ENCODE measurements at places on chromosomes 3 and 15.

DNA sequence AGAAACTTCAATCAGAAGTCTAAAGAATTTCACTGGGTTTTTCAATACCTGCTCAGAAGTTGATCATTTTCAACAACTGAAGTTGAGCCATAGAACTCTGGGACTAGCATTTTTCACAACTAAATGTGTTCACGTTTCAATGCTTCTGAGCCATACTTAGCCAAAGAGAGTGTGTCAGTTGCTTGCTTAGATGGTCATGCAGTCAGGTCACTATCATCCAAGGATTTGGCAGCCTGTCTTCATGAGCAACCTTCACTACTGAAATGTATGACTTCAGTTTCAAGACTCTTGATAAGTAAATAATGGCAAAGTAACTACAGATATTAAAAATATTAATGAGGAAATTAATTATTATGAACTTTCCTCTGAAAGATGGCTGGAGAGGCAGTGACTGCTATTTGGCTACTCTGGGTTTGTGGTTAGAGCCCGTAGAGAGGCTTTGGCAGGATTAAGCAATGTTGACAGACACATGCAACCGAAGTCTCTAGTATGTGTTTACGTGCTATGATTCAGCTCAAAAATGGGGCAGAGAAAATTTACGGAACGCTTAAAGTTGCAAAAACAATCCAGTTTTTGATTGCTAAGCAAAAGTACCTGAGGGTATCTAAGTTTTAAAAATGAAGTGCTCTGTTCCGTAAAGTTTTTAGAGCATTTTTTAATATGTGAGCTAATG lies 133.8 kb downstream of the GMNC start:
- DNase-seq, result no peak

GRCh38 chr3:32897001-32897601 lies 54.3 kb upstream of the CCR4 start:
- DNase-seq, result no peak

- DNase-seq, result no peak
These were observed 381.6 kb downstream of the FOXP1 start for GRCh38 chr3:71201939-71202338.

DNA sequence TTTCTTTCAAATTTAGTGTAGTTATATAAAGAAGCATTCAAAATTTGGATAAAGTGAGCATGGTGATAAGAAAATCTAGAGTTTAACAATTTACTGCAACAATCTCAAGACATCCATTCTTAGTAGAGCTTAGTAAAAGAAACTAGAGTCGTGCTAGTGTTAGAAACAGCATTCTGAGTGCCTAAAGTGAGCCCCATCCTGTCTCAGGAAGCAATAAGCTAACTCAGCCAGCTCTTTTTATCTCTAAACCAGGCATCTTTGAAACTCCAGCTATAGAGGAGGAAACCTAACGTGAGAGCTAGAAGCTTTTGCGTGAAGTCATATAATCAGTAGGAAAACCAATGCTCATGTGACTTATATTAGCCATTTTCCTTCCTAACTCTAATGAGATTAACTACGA lies 1187.1 kb upstream of the EPHA6 start:
- no peak for DNase-seq

DNA sequence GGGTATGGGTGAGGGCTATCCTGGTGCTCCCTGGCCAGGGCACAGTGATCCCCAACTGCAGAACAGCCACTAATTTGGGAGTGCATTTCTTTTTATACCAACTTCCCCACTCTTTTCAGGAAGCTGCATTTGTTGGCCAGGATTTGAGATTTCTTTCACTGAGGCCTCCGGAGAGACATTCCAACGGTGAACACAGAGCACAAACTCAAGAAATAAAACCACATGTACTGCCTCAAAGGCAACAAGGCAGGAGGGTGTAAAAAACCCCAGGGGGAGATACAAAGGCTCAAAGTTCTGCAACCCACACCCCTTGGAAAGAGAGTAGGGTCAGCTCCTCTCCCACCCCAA lies 65.3 kb downstream of the CPN2 start:
- DNase-seq, result no peak

- no peak for DNase-seq
These were observed 117.7 kb downstream of the IMPG2 start for GRCh38 chr3:101202640-101203039.

GRCh38 chr15:87689716-87690115 lies 566.8 kb downstream of the NTRK3 start:
- no peak for DNase-seq

GRCh38 chr15:74294010-74294409 lies 57.9 kb downstream of the CCDC33 start:
- DNase-seq, result no peak

- no peak for DNase-seq
These were observed 27.4 kb upstream of the PLXND1 start for GRCh38 chr3:129633751-129634481.

- no peak for DNase-seq
These were observed 43.1 kb downstream of the SCAP start for GRCh38 chr3:47432673-47433072.

DNA sequence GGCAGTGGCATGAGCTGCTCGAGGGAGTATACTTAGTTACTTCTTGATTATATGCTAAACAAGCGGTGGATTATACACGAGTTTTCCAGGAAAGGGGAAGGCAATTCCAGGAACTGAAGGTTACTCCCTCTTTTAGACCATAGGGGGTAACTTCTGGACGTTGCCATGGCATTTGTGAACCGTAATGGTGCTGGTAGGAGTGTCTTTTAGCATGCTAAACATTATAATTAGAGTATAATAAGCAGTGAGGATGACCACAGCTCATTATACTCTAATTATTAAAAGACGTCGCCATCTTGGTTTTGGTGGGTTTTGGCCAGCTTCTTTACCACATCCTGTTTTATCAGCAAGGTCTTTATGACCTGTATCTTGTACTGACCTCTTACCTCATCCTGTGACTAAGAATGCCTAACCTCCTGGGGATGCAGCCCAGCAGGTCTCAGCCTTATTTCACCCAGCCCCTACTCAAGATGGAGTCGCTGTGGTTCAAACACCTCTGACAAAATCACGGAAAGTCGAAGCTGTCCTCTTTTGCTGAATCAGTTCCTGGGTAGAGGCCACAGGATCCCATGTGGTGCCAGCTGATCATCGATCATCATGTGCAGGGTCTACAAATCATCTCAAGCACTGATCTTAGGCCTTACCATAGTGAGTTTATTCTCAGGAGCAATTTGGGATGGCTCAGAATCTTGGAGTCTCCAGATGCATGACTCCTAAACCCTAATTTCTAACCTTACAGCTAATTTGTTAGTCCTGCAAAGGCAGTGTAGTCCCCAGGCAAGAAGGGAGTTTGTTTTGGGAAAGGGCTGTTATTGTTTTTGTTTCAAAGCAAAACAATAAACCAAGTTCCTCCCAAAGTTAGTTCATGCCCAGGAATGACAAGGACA lies 149.1 kb downstream of the TJP1 start:
- no peak for DNase-seq

- DNase-seq, result no peak
These were observed 31.2 kb upstream of the MUSTN1 start for GRCh38 chr3:52865994-52866393.

DNA sequence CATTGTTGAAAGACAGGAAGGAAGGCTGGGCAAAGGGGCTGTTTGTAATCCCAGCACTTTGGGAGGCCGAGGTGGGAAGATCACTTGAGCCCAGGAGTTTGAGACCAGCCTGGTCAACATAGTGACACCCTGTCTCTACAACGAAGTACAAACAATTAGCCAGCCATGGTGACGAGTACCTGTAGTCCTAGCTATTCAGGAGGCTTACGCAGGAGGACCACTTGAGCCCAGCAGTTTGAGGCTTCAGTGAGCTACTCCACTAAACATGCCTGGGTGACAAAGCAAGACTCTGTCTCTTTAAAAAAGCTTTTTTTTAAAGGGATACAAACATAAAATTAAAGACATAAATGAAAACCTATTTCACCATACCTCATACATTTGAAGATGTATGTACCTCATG lies 11.1 kb downstream of the SERP1 start:
- no peak for DNase-seq

- DNase-seq, result no peak
These were observed 109.8 kb upstream of the TRPM1 start for GRCh38 chr15:31211353-31211752.

- no peak for DNase-seq
These were observed 57.3 kb upstream of the PRTG start for GRCh38 chr15:55800216-55800615.

DNA sequence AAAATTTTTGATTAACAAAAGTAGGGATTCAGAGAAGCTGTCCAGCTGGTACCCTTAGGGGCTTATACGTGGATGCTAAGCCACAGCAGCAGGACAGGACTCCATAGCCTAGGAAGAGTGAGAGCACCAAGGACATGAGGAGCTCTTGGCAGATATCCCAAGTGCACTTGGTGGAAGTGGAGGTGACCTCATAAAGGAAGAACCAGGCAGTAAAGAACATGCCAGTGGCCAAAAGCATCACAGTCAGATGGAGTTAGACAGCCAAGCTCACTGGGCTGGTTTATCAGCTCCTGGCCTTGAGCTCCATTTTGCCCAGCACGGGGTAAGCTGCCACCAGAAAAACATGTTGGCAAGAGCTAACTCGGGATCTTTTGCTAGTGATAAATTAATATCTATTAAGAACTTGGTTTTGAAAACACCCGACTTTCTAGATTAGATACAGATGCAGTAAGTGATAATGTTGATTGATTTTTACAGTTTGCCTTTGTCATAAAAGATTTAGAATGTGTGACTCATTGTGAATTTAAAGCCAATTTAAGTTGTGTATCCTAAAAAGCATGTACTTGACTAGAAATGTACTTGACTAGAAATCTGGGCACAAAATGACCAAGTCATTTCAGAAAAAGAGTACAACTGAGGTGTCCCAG lies 108.0 kb downstream of the CMSS1 start:
- no peak for DNase-seq

DNA sequence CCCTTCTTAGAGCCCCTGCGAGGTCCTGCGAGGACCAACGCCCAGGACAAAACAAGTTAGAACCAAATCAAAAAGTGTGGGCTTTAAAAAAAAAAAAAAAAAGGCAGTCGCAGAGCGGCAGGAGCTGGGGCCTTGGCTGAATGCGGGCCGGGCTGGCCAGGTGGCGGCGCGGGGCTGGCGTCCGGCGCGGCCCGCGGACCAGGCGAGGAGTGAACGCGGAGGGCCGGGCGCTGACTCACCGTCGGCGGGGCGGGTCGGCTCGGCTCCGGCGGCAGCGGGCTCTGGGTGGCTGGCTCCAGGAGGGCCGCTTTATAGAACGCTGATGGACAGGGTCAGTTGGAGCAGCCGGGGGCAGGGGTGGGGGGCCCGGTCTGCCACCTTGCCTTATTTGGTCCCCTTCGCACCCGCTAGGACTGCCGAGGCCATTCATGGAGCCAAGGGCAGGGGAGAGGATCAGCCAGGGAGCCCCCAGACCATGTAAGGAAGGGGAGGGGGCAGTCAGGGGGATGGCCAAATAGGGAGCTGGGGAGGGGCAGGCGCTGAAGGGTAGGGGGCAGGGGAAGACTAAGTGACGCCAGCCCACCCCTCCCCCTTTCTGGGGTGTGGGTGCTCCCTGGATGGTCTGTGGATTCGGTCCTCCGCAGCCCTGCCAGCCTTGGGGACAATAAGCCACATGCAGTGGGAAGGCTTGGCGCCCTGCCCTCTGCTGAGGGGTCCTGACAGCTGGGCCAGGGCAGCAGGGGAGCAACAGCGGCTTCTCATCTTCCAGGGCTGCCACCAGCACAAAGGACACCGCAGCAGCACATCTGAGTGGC lies at the start of gene ACTC1:
ACTC1 (minus strand) TSS at position 283 of the 815 bp plus-strand sequence. CDS start 741 bp downstream, outside the sequence.
- no peak for DNase-seq

DNA sequence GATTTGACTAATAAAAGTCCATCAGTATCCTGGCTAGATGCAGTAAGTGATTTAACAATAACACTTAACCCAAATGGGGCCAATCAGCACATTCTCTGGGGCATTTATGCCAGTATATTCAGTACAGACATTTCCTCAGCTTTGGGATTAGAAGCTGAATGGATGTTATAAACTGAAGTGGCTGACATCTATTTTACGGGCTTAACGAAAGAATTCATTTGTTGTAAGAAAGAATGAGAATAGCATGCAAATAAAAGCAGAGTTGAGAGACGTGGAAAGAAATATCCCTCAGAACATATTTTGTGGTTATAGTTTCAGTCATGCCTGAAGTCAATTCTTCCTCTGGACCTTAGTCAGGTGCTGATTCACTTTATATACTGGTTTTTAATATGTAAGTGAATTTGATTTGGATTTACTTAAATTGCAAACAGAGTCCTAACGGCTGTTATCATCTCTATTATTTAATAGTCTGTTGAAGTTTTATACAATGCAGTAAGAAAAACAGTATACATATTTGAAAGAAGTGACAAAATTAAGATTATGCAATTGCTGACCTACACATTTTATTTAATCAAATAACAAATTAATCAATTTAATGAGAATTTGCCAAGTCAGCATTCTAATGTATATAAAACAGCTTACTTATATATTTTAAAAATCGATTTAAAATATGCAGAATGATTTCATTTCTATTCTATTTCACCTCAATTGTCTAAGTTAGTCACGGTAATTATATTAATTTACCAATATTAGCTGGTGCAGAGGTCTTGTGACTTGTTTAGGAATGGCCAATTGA lies 513.9 kb upstream of the CADM2 start:
- DNase-seq, result no peak

DNA sequence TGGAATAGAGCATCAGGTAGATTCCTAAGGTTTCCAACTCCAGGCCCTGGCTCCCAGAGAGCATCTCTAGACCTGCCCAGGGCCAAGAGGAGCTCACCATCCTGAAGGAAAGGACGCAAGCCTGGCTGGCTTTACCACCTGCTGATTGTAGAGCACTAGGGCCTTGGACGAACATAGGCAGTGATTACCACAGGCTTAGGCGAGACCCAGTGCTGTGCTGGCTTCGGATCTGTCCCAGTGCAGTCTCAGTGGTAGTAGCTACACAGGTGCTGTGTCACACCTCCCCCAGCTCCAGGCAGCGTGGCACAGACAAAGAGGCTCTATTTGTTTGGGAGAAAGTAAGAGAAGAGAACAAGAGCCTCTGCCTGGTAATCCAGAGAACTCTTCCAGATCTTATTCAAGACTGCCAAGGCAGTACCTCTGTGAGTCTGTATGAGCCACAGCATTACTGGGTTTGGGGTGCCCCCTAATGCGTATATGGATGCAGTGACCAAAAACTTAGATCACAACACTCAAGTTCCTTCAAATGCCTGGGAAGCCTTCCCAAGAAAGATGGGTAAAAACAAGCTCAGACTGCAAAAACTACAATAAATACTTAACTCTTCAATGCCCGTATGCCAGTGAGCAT lies 25.4 kb downstream of the ISG20 start:
- no peak for DNase-seq

- no peak for DNase-seq
These were observed 372.1 kb downstream of the MAGI1 start for GRCh38 chr3:65666448-65667091.

- DNase-seq, result no peak
These were observed 64.0 kb upstream of the AKAP13 start for GRCh38 chr15:85316244-85316934.

DNA sequence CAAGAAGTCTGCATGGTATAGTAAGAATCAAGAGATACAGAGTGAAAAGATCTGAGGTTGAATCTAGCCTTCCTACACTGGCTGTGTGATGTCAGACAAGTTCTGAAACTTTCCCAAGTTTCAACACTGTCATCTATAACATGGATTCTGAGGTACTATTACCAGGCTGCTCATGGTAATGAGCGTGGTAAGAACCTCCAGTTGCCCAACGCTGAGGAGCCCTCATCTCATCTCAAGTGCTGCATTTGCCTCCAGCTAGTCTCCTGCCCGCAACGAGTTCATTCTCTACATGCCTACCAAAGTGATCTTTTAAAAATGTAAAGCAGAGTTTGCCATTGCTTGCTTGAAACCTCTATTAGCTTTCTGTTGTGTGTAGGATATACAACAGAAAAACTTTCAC lies 168.1 kb downstream of the NEK11 start:
- no peak for DNase-seq

GRCh38 chr3:72439321-72440183 lies 408.7 kb downstream of the SHQ1 start:
- no peak for DNase-seq

All from stimulated activated CD8-positive, alpha-beta memory T cell treated with anti-CD3 and anti-CD28 coated beads, Interleukin-4, amount 100 ng/mL, for 24 hours (primary cell).